ENCODE measurements at places on chromosomes 4 and X.

GRCh38 chr4:102114118-102114630 lies 231.1 kb downstream of the SLC39A8 start:
- no peak for DNase-seq

DNA sequence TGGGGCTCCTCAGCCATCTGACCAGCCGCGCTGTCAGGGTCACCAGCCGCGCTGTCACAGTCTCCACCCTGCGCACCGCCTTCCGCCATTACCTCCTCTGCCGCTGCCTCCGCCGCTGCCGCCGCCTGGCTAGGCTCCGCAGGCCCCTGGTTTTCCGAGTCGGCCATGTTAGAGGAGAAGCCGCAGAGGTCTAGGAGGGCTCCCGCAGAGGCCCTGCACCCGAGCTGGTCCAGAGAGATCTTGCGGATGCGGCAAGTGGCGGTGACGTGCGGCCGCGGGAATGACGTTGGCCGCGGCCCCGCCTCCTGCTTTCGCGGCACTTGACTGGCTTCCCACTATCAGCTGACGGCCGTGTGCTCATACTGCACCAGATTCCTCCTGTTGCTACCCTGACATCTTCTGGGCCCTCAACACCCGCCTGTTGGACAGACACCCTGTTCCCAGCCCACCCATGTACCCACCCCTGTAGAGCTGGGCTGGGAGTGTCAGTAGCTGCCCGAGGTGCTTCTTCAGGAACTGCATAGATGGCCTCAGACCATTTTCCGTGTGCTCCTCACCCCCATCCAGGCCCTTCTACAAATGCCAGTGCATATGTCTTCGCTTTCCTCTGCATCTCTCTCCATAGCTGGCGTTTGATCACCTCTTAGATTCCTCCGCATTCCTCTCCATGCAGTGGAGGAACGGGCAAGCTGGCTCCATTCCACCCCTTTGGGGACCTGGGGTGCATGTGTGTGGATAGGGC lies at the start of gene NAP1L5:
Gene NAP1L5, minus strand, starts transcription at position 242 of the 742 bp plus-strand sequence. Its CDS starts 75 bp downstream, at position 167.
- peak; percentile 63 for DNase-seq

DNA sequence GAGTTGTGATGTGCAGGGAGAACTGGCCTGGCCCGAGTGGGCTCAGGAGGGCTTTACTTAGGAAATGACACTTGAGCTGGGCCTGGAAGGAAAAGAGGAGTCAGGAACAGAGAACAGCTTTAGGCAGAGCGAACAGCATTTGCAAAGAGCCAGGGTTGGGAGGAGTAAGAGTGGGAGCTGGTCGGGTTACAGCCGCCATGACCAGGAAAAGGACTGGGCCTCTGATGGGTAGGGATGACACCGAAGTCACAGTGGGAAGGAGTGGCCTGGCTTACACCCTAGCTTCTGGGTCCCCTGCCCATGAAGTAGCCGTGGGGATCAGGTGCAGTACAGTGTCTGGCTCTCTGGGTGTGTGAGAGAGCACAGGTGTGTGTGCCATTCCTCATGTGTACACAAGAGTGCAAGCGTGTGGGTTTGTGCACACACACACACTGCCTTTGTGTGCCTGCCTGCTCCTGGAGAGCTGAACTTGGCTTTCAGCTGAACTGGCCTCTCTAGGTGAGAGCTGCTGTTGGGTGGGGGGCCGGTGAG lies 31.6 kb downstream of the TRMT44 start:
- no peak for DNase-seq

DNA sequence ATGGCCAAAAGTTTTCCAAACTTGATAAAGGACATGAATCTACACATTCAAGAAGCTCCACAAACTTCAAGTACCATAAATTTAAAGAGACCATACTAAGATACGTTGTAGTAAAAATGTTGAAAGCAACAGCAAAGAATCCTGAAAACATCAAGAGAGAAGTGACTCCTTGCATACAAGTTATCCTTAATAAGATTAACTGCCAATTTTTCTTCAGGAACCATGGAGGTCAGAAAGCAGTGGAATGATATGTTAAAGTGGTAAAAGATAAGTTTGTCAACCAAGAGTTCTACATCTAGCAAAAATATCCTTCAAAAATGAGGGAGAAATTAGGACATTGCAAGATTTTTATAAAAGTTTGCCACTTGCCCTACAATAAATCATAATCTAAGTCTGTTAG lies 43.3 kb downstream of the BMP15 start:
- no peak for DNase-seq

- DNase-seq, result peak; percentile 11
Measured at GRCh38 chrX:45769761-45770582, 569.3 kb upstream of the DIPK2B start.

DNA sequence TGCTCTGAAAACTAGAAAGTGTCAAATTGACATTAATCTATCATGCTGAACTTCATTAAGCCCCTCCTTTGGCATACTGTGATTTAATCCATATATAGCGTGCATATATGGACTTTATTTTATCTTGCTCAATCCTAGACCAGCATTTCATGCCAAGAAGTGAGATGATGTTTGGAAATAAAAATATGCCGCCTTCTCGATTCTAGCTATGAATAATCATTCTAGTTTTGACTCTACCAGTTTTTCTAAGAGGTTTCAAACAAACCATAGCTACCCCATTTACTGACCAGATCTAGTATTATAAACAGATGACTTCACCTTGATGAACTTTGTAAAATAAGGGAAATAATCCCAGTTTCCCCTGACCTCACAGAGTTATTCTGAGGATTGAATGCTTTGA lies 95.0 kb downstream of the ARX start:
- DNase-seq, result no peak

DNA sequence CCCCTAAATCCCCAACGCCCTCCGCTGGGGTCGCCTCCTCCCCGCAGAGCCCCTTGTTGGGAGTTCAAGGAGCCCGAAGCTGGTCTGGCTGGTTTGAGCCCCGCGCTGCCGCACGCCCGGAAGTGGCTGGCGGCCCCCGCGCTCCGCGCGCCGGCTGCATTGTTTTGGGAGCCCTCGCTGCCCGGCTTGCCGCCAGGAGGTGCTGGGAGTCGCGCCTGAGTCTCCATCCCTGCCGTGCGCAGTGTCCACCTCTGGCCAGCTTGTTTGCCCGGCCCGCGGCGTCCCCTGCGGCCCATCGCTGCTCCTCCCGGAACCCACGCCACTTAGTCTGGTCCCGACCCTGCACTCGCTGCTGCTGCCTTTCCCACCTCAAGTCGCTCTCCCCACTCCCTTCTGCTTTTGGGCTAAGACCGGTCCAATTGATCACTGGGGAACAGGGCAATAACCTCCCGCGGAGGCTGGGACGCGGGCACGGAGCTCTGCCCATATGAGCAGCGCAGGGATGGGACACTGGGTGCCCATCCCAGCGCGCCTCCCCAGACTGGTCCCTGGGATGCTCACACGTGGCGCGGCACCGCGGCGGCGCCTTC lies 2.2 kb upstream of the SFRP2 start:
- no peak for DNase-seq

DNA sequence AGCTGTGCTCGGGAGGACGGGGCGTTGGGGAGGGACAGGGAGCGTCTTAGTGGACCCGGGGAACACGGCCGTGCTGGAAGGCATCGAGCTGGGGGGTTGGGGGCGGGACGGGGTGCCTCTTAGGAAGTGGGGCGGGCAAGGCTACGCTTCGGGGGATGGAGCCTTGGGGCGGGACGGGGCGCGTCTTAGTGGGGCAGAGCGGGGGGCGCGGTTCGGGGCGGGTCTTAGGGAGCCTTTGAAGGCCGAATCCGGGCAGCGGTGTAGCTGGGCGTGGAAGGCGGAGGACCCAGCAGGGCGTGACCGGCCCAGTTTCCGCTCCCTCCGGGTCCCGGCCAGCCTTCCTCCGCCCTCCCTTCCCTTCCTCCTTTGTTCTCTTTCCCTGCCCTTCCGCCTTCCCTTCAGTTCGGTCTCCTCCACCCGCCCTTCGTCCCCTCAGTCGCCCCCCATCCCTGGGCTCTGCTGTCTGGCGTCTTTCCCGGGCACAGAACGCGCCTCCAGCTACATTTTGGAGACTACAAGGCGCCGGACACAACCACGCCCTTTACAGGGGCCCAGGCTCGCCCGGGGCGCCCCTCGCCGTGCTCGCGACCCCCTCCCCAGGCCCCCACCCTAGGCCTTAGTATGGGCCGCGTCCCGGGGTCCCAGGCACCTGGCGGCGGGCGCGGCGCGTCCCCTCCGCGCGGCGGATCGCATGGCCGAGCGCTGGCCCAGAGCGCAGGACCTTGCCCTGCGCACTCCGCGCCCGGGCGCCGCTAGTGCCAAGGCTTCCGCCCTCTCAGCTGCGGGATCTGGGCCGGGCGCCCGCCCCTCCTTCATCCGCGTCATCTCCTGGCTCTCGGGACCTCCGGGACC lies at the start of gene ARSD:
Gene ARSD, minus strand, starts transcription at position 757 of the 852 bp plus-strand sequence. Its CDS starts 64 bp downstream, at position 693.
- DNase-seq, result peak; percentile 61

DNA sequence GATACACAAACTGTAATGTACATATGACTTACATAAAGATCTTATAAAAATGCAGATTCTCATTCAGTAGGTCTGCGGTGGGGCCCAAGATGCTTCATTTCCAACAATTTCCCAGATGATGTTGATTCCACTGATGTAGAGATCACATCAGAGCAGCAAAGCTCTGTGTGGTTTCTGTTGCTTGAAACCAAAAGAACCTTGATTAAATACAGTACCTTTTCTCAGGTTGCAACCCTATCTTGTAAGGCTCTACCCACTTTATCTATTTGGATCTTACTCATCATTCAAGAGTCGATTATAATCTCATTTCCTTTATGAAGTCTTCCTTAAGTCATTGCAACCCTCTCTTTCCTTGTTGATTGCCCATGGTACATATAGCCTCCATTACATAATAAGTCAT lies 816.8 kb downstream of the RPA4 start:
- no peak for DNase-seq

DNA sequence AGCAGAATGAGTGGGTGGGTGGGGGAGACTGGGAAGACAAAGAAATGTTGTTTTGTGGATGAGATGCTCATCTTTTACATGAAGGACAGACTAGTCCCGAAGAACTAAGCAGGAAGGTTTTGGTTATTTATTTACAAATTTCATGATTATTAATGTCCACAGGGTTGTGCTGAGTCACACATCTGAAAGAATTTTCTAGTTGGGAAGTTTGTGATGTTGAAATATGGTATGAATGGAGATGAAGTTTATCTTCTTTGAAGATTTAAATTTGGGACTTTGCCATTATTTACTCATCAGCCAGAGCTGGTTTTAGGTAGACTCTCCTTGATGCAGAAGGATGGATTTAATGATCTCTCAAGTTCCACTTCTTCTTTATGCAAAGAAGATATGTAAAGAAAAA lies 75.5 kb downstream of the MOSPD2 start:
- no peak for DNase-seq

DNA sequence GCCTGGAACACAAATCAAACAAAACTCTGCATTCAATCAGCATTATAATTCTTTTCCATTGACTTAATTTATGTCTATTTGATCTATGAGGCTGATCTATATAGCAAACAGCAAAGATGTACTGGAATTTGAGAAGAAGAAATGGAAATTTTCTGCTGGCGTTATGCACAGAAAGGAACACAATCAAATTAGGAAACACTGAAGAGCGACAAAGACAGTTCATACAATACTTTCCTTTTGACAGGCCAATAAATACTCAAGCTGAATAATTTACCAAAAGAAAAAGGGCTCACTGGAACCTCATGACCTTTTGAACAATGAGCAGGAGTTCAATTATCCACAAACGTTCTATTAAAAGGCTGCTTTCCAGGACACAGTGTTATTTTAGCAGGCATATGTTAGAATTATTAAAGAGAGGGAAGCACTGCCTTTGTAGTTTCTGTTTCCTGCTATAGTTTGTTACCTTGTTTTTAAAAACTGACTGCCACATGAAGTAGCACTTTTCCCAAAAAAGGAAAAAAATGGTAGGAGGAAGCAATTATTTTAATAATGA lies 8.1 kb downstream of the PDHA2 start:
- no peak for DNase-seq

DNA sequence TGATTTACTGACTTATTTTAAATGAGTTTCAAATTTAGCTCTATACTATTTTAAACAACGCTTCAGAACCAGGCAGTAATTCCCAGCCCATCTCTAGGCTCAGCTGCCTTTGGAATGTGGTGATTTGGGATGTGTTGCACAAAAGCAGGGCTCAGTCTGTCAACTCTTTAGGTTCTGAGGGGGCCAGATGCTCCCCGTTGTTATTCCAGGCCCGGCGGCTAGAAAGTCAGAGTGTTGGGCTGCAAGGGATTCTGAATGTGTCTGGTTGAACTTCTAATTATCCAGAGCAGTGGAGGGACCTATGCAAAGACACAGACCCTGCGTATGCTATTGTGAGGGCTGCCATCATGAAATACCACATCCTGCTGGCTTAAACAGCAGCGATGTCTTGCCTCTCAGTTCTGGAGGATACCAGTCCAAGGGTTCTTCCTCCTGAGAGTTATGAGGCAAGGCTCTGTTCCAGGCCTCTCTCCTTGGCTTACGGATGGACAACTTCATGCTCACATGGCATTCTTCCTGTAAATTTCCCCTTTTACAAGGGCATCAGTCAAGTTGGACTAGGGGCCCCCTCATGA lies 123.2 kb upstream of the TRIM2 start:
- DNase-seq, result no peak

DNA sequence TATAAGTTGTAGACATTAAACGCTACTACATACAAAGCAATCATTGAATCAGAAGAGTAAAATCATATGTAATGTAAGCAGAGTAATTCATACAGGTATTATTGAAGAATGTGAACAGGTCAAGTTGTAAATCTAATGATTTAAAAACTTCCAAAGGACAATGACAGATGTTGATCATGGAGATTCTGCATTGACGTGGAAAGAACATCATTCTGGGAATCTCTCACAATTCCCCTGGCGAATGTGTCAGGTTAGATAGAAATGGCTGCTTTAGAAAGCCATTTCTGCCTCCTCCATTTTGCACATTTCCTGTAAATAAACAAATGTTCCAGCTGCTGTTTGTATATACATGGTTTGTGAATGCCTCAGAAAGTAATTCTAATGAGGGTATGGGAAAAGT lies 719.4 kb downstream of the ADGRL3 start:
- no peak for DNase-seq

DNA sequence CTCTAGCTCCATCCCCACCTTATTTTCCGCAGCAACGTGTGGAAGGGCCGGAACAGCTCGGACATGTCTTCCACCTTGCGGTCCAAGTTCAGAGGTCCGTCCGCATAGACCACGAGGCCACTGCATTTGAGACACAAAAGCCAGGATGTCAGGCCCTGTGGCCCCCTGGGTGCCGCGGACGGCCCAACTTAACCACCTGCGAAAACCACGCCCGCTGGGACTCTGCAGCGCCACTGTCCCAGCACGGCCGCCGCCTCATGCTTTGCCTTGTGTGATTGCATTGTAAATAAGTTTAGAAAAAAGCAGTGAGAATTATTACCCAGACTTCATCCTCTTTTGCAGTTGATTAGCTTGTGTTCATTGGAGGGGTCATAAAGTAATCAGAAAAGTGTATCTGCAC lies 58.2 kb upstream of the MXD4 start:
- DNase-seq, result no peak

DNA sequence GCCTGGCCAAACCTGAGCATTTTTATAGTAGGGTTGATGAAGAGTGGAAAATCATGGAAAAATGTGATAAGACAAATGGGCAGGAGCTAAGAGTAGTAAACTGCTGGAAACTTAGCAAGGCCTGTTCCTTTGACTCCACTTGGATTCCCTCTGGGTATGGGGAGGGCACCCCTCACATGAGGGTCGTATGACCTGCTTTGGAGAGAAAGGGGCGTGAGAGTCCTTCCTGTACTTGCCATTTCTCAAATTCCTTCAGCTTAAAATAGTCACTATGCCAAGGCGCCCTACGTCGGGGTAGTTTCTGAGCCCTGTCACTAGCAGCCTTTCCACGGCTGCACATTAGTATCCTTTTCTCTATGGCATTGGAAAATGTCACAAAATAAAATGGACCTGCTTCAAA lies 49.1 kb downstream of the GPRIN3 start:
- DNase-seq, result no peak
